SK-MEL-5 (cell line): ENCODE measurements at places on chromosomes 4 and X. TPM values are rescaled to one million over a fixed set of nuclear protein-coding genes. Genes with fewer than 3 reads are reported as not detected.

STEEP1 gene
- 53.5 and 64.5 TPM in 2 replicates for total RNA-seq

EXOC1L gene
- total RNA-seq = not detected in 2 replicates

CDKL2 gene
- total RNA-seq = not detected in 2 replicates

MPP1 gene
- total RNA-seq = 7.6 and 7.9 TPM in 2 replicates

DRD5 gene
- not detected in 2 replicates for total RNA-seq

ALAS2 gene
- not detected in 2 replicates for total RNA-seq

DNA sequence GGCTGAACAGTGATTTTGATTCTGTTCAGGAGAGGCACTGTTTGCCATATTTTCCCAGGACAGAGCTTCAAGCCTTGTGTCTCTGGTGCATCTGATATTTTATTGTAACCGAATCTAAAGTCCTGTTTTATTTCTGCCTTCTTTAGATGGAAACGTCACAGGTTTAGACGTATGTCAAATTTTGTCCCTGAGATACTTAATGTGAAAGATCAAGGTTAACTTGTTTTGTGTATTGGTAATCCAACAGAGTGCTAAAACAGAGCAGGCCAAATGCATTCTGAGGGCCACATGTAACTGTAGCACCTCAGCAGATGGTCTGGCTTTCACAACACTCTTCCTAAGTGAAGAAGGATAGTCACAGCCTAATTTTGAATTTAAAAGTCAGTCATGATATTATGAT is at the start of gene GNRHR:
Gene GNRHR (minus strand): TSS at position 101 of the 400 bp plus-strand sequence. CDS start 53 bp downstream, at position 48.
- DNase-seq = no peak

DNA sequence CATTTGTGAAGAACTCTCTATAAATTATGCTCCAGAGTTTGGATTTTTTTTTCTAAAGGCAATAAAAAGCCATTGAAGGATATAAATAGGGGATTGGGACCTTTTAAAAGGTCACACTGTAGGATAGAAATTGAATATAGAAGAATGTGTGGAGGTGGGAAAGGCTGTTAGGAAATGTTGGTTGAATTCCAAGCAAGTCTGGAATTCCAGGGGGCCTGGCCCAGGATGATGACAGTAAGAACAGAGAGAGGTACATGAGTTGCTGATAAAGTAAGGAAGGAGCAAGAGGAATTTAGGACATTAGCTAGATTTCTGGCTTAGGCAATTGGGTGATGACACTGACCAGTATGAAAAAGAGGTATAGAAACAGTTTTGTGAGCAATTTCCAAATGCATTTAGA is 95.4 kb upstream of the USP38 start:
- DNase-seq = peak; percentile 17

DNA sequence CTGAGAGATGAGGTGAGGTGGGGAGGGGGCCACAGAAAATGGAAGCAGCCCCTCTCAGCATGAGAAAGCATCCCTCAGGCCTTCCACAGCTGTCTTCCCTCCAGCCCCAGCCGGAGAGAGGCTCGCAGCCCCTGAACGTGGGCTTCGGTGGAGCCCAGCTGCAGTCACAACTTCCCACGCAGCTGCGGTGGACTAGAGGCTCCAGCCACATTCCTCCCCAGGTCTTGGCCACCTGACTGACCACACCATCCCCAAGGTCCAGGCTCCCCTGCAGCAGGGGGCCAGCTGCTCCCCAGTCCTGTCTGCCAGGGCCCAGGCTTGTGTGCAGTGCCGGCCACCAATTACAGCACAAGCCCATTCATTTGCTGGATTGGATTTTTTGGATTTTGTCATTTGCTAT is 212.3 kb upstream of the BCOR start:
- no peak for DNase-seq

DNA sequence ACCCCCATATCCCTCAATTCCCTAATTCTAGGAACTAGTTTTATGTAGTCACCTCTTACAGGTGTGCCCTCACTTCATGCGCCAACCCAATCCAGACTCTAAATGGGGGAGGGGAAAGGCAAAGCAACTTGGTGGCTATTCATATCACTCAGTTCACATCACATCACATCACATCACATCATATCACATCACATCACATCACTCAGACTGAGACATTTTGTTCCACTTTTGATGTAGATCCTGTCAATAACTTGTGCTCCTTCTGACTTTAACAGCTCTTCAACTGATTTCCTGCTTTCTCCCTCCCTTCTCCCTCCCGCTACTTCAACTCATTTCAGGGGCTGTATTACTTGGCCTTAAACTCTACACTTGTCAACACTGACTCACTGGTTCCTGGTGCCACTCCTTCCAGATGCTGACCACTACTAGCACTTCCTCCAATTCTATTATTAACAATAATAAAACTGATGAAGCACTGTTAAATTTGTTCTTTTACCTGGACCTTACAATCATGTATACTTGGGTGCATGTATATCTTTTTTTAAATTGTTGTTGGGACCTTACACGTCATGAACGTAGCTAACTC is 29.1 kb upstream of the PLS3 start:
- DNase-seq = no peak

DNA sequence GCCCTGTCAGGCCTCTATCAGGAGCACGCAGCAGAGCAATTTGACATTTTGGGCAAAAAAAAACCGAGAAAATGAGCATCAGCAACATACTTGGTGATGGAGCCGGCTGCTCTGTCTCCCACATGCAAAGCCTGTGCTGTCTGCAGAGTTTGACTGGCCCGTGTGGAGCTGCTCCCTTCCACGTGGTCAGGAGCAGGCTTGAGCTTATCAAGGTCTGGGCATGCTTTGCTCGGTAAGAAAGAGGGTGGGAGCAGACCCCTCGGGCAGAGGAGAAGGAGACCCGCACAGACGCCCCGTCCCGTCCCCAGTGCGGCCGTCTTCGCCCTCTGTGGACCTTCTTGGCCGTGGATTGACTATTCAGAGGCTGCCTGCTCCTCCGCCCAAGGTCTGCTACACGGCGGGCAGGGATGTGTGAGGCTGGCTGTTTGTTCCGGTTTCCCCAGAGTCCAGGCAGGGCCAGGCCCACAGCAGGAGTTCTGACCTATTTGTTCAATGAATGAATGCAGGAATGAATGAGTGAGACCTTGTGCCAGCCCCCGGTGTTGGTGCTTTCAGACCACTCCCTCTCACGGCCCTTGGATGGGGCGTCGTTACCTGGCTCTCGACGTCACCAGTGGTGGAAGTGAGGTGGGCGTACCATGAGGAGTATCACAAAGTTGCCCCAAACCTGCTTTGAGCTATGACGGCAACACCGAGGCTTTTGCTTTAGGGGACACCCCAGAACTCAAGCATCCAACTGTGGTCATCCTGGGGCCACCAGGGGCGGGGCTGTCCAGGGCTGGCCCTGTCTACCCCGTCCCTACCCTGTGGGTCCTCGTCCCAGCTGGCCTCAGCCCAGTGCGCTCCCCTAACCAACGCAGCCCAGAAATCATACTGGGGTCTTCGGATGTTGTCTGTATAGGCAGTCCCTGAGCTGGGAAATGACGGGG is 54.7 kb upstream of the ADRA2C start:
- no peak for DNase-seq

DNA sequence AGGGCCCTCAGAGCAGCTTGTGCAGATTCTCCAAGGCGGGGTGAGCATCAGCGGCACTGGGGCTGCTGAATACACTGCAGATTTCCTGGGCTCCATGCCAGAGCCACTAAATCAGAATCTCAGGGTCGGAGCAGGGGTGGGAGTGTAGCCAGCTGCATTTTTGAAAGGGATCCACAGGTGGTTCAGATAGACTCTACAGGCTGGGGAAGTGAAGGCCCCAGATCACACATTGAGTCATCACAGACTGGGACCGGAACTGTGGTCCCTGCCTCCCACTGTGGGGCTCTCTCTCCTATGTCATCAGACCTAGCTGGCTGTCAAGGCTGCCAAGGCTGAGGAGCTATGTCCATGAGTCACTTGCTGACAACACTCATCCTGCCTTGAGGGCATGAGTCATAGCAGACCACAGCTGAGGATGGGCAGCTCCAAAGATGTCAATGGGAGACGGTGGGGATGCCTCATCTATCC is 162.3 kb upstream of the MAMLD1 start:
- DNase-seq = peak; percentile 71

GRCh38 chr4:122539861-122540465 is 80.9 kb downstream of the IL21 start:
- DNase-seq = no peak

- no peak for DNase-seq
Measured at GRCh38 chrX:85031505-85031904, 27.8 kb downstream of the APOOL start.

DNA sequence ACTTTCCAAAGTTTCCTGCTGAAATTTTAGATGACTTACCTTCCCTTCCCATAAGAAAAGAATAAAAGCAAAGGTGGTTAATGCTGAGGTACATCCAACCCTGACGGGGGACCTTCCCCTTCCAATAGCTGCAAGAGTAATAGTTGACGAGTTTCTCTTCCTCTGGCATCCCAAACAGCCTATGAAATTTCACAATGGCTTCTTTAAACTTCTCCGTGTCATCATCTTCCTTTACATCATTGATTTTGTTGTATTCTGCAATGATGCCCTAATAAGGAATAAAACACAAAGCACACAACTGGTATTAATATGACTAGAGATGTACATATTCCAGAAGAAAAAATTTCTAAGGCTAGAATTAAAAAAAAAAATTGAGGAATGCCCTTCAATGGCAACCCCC is 76.6 kb downstream of the TBC1D9 start:
- no peak for DNase-seq

GRCh38 chrX:132093239-132093860 is 34.5 kb downstream of the FRMD7 start:
- no peak for DNase-seq

GRCh38 chr4:70443329-70443728 is 28.7 kb upstream of the MUC7 start:
- no peak for DNase-seq

- no peak for DNase-seq
Measured at GRCh38 chrX:28278726-28279125, 297.5 kb upstream of the DCAF8L1 start.

- DNase-seq = no peak
Measured at GRCh38 chr4:182126603-182127002, 116.6 kb upstream of the TENM3 start.

DNA sequence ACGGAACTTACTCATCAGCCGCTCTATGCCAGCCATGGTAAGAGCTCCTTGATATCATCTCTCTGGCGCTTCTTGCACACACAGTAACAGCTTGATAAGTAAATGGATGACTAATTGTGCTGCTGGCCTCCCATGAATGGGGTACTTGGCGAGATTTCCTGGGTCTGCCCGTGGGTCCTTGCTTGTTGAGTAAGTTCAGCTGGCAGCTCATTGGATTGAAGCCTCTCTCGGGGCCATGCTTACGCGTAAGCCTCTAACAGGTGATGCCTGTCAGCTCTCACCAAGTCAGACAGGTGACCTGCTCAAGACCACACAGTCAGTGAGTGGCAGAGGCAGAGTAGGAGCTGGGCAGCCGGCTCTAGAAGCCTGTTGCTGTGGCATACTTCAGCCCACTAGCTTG is 7.7 kb downstream of the NSG1 start:
- no peak for DNase-seq
